T-cell (primary cell): ENCODE measurements at places on chromosomes 5 and 9. TPM values are rescaled to one million over a fixed set of nuclear protein-coding genes. Genes with fewer than 3 reads are reported as not detected.

PCDHGA12 gene
- total RNA-seq, result 0.53 TPM

GPX3 gene
- total RNA-seq, result 1.6 TPM

ACOT12 gene
- total RNA-seq, result not detected

STC2 gene
- total RNA-seq, result 1.2 TPM

SPINK5 gene
- total RNA-seq, result 0.07 TPM

FRMPD1 gene
- not detected for total RNA-seq

BAAT gene
- total RNA-seq, result 0.35 TPM

LRRC19 gene
- not detected for total RNA-seq

LTC4S gene
- total RNA-seq, result 12.6 TPM

- no peak overlapping the region for H3K27ac ChIP-seq
- no peak for DNase-seq
- H3K27me3 ChIP-seq, result no peaks in the 10 kb centered on the region
- H3K4me3 ChIP-seq, result no peak overlapping the region
- peaks cover 14% of the 10 kb centered on the region for H3K4me1 ChIP-seq
These were observed 7.7 kb upstream of the DPM2 start for GRCh38 chr9:127945338-127945737.

DNA sequence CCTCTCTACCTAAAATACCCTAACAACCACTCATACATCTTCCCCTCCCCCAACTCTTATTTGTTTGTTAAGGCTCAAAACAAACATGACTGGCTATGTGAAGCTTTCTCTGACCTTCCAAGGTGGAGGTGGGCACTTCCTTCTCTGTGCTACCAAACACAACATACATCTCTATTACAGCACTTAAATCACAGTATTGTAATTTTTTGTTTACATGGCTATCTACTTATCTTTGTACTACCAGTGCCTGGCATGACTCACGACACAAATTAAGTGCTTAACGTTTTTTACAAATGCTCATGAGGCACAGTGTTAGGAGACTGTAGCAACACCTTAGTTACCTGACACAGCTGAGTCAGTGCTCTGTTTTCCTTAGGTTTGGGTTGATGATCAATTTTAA is 18.6 kb downstream of the HOMER1 start:
- no peak for DNase-seq
- H3K27me3 ChIP-seq, result no peaks in the 10 kb centered on the region
- no peaks in the 10 kb centered on the region for H3K36me3 ChIP-seq
- H3K4me1 ChIP-seq, result no peaks in the 10 kb centered on the region

- no peaks in the 10 kb centered on the region for H3K36me3 ChIP-seq
- H3K27ac ChIP-seq, result no peak overlapping the region
- H3K4me1 ChIP-seq, result peaks cover 20% of the 10 kb centered on the region
- DNase-seq, result no peak
- H3K27me3 ChIP-seq, result no peaks in the 10 kb centered on the region
- no peak overlapping the region for H3K4me3 ChIP-seq
These were observed 267.2 kb upstream of the MSX2 start for GRCh38 chr5:174457141-174457678.

DNA sequence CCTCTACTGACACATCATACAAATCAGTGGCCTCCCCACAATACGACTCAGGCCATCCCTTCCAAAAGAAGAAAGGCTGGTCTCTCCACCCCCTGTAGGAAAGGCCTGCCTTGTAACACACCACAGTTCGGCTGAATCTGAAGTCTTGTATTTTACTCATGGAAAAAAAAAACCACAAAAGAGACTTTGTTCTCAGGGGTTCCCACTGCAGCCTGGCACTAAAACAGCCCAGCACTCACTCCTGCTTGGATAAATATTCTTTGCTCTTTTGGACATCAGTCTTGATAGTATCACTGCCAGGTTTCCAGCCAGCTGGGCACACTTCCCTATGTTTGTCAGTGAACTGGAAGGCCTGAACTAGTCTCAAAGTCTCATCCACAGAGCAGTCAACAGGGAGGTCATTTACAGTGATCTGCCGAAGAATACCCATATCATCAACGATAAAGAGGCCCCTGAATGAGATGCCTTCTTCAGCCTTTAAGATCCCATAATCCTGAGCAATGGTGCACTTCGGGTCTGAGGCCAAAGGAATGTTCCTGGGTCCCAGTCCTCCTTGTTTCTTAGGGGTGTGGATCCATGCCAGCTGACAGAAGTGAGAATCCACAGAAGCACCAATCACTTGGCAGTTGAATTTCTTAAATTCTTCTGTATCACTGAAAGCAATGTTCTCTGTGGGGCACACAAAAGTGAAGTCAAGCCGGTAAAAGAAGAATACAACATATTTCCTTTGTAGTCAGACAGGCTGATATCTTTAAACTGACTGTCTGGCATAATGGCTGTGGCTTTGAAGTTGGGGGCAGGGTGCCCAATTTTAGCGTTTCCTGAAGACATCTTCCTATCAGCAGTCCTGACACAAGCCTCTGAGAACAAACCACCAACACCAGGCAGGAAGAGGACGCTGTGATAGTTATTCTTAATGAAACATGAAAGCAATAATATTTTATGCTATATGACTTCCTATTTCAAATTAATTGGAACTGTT is 198.1 kb downstream of the LURAP1L start:
- H3K4me1 ChIP-seq, result no peaks in the 10 kb centered on the region
- H3K36me3 ChIP-seq, result no peaks in the 10 kb centered on the region
- DNase-seq, result no peak
- no peak overlapping the region for H3K4me3 ChIP-seq

- H3K4me3 ChIP-seq, result no peak overlapping the region
- DNase-seq, result no peak
- H3K36me3 ChIP-seq, result no peaks in the 10 kb centered on the region
- H3K4me1 ChIP-seq, result no peaks in the 10 kb centered on the region
These were observed 65.2 kb downstream of the MSX2 start for GRCh38 chr5:174789596-174789995.

DNA sequence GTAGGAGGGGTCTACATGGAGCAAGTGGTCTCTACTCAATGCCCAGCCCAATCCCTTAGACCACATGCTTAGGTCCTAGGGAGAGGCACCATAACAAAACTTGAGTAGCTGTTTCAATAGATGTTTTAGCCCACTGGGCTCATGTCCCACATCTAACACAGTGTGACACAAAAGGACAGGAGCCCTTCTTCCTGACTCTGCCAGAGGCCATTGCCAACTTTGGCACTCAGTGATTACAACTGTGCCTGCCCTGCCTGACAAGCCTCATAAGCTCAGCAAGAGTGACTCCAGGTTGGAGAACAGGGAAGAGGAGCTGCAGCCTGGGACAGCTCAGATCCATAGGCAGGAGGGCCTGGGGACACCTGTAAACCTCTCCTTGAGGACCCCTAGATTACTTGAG is 230.8 kb downstream of the ENC1 start:
- no peaks in the 10 kb centered on the region for H3K36me3 ChIP-seq
- no peak for DNase-seq
- H3K4me3 ChIP-seq, result no peak overlapping the region
- H3K27me3 ChIP-seq, result no peaks in the 10 kb centered on the region
- H3K4me1 ChIP-seq, result no peaks in the 10 kb centered on the region

- H3K27me3 ChIP-seq, result peaks cover 63% of the 10 kb centered on the region
- no peak overlapping the region for H3K4me3 ChIP-seq
- peaks cover 9% of the 10 kb centered on the region for H3K4me1 ChIP-seq
- H3K27ac ChIP-seq, result no peak overlapping the region
- no peak for DNase-seq
These were observed 363 bp upstream of the SLC25A48 start for GRCh38 chr5:135833961-135834638.

DNA sequence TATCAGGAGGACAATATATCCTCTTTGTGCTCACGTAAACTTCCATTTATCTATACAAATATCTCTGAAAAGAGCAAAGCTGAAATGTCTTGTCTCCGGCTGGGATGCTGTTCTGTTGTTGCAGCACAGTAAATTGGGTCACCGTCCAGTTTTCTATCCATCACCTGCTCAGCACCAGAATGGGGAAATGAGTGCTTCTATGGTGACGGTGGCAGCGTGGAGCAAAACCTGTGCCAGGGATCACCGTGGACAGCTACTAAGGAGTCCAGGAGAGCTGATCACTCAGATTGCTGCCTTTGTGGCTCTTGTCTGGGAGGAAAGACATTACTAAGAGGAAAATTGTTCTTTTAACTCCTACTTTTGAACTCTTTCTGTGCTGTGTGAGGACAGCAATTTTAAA is 531.6 kb downstream of the PSAT1 start:
- no peak overlapping the region for H3K4me3 ChIP-seq
- DNase-seq, result no peak
- H3K4me1 ChIP-seq, result no peaks in the 10 kb centered on the region
- no peaks in the 10 kb centered on the region for H3K27me3 ChIP-seq
- H3K27ac ChIP-seq, result no peak overlapping the region

DNA sequence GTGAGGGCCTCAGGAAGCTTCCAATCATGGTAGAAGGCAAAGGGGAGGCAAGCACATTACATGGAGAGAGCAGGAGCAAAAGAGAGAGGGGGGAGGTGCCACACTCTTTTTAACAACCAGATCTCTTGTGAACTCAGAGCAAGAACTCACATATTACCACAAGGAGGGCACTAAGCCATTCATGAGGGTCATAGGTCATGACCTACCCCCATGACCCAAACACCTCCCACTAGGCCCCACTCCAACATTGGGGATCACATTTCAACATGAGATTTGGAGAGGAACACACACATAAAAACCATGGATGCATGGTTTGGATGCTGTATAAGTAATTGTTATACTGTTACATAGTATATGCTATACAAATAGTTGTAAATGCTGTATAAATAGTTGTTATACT is 17.5 kb downstream of the POLK start:
- DNase-seq, result no peak
- peaks cover 2% of the 10 kb centered on the region for H3K36me3 ChIP-seq
- no peaks in the 10 kb centered on the region for H3K27me3 ChIP-seq
- H3K27ac ChIP-seq, result no peak overlapping the region
- H3K4me3 ChIP-seq, result no peak overlapping the region

- H3K27me3 ChIP-seq, result peaks cover 75% of the 10 kb centered on the region
- H3K4me3 ChIP-seq, result no peak overlapping the region
- H3K4me1 ChIP-seq, result peaks cover 43% of the 10 kb centered on the region
- H3K27ac ChIP-seq, result no peak overlapping the region
- no peak for DNase-seq
These were observed 24.0 kb downstream of the CDKN2A start for GRCh38 chr9:21969951-21970799.

- H3K27ac ChIP-seq, result no peak overlapping the region
- H3K4me1 ChIP-seq, result no peaks in the 10 kb centered on the region
- H3K4me3 ChIP-seq, result no peak overlapping the region
These were observed 18.7 kb downstream of the PCDHGC5 start for GRCh38 chr5:141507387-141508091.

GRCh38 chr9:121499177-121499426 is 542 bp downstream of the GGTA1 start:
- peaks cover 70% of the 10 kb centered on the region for H3K27me3 ChIP-seq
- H3K27ac ChIP-seq, result no peak overlapping the region
- no peak for DNase-seq
- no peaks in the 10 kb centered on the region for H3K36me3 ChIP-seq
- peaks cover 4% of the 10 kb centered on the region for H3K4me1 ChIP-seq

DNA sequence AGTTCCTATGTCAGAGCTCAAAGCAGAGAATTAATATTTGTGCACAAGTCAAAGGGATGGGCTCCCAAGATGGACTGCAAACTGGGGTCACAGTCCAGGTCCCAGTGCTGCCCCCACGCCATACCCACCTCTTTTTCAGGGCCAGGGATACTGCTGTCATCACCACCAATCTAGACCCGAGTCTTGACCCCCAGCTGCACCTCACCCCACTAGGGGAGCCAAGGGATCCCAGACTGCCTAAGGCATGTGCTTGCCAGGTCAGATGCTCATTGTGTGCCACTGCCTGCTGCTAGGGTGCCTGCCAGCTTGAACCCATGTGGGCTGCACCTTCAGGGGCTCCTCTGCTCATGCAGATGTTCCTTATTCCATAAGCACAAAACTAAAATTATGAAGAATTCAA is 215.6 kb upstream of the NREP start:
- H3K4me3 ChIP-seq, result no peak overlapping the region
- no peak for DNase-seq
- H3K4me1 ChIP-seq, result no peaks in the 10 kb centered on the region
- H3K27ac ChIP-seq, result no peak overlapping the region
- H3K27me3 ChIP-seq, result no peaks in the 10 kb centered on the region

DNA sequence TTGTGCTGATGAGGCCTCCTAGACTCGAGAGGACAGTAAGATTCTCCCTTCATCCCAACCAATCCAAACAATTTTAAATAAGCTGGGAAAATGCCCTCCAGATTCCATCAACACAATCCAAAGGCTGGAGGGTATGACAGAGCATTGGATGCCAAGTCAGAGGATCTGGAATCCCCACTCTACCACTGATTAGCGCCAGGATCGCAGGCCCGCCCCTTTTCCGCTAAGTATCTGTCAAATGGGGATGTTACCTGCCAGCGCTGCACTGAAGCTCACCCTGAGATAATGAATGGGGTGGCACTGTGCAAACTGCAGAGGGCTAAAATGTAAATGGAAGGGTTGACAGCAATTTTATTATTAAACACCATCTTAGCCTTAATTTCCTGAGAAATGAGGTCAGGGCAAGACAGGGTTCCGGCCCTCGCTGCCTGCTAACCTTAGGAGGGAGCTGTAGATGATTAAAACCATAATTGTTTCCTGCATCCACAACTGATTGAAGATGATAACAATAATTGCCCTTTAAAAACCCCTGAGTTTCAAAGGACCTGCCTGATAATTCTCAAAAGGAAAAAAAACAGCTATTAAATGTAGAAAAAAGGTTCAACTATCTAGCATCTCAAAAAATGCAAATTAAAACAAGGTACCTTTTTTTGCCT is 31.6 kb upstream of the GABBR2 start:
- no peak for DNase-seq
- no peak overlapping the region for H3K4me3 ChIP-seq
- H3K36me3 ChIP-seq, result no peaks in the 10 kb centered on the region
- H3K27ac ChIP-seq, result no peak overlapping the region

- H3K36me3 ChIP-seq, result no peaks in the 10 kb centered on the region
- peaks cover 6% of the 10 kb centered on the region for H3K4me1 ChIP-seq
- DNase-seq, result no peak
- H3K27ac ChIP-seq, result no peak overlapping the region
- no peak overlapping the region for H3K4me3 ChIP-seq
These were observed 18.0 kb downstream of the RPS14 start for GRCh38 chr5:150431574-150431973.

DNA sequence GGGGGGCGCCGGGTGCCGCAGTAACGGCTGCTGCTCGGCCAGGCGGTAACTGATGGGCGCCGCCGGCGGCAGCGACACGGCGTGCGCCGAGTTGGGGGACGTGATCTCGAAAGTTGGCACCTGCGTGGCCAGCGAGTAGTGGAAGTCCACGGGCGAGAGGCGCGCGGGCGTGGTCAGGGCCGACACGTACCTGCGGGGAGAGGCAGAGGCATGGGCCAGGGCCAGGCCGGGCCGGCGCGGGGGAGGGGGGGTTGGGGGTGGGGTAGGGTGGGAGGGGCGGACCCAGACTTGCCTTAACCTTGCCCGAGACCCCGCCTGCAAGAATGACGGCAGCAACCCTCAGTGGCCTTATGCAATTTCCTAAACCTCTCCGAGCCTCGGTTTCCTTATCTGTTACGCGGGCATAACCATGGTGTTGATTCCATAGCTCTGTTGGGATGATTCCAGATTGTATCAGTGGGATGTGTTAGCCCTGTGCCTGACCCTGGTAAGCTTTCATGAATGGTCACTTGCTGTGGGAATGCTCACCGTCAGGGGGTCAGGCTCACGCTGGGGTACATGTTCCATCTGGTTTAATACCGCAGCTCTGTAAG is 53.0 kb downstream of the PSD2 start:
- DNase-seq, result peak; percentile 33
- peak overlapping the region; percentile 70 for H3K4me3 ChIP-seq
- peak overlapping the region; percentile 41 for H3K27ac ChIP-seq
- H3K36me3 ChIP-seq, result no peaks in the 10 kb centered on the region

- no peak overlapping the region for H3K27ac ChIP-seq
- H3K36me3 ChIP-seq, result no peaks in the 10 kb centered on the region
- no peak overlapping the region for H3K4me3 ChIP-seq
- no peak for DNase-seq
These were observed 336.3 kb upstream of the KIF2A start for GRCh38 chr5:61969755-61970154.
